ENCODE measurements at places on chromosomes 1 and 21. TPM values are rescaled to one million over a fixed set of nuclear protein-coding genes. Genes with fewer than 3 reads are reported as not detected.

DNA sequence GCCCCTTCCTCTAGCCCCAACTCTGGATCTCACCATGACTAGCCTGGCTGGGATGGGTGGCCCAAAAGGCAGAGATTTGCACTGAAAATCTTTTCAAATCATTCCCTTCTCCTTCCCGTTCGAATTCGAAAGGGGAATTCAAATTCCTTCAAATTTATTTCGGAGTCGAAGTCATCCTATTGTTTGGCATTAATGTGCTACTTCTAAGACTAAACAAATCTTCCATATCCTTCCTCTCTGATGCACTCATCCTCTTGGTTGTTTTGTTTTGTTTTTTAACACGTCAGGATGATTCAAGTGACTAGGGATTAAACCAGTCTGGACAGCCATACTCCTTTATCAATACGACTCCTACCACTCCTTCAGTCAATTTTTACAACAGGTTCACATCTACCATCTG is 95.5 kb upstream of the SGIP1 start:
- no peaks in the 10 kb centered on the region for H3K27me3 ChIP-seq
- DNase-seq = no peak
- H3K4me1 ChIP-seq = no peaks in the 10 kb centered on the region
- H3K36me3 ChIP-seq = no peaks in the 10 kb centered on the region
- H3K4me3 ChIP-seq = no peak overlapping the region
- H3K27ac ChIP-seq = no peak overlapping the region

- peak overlapping the region; percentile 98 for H3K27ac ChIP-seq
- peaks cover 43% of the 10 kb centered on the region for H3K4me1 ChIP-seq
- no peak for DNase-seq
- peak overlapping the region; percentile 96 for H3K4me3 ChIP-seq
- H3K27me3 ChIP-seq = no peaks in the 10 kb centered on the region
Measured at GRCh38 chr1:157137046-157137407, 1.2 kb downstream of the ETV3 start.

RYR2 gene
- total RNA-seq = 0.07 TPM

- no peak overlapping the region for H3K4me3 ChIP-seq
- no peak for DNase-seq
- H3K27ac ChIP-seq = no peak overlapping the region
Measured at GRCh38 chr1:48194801-48195200, 27.7 kb upstream of the SLC5A9 start.

UBE2U gene
- not detected for total RNA-seq

GRCh38 chr1:21904454-21904703 is 32.7 kb downstream of the HSPG2 start:
- no peak for DNase-seq
- H3K27ac ChIP-seq = no peak overlapping the region
- peaks cover 56% of the 10 kb centered on the region for H3K4me1 ChIP-seq
- H3K36me3 ChIP-seq = no peaks in the 10 kb centered on the region

DNA sequence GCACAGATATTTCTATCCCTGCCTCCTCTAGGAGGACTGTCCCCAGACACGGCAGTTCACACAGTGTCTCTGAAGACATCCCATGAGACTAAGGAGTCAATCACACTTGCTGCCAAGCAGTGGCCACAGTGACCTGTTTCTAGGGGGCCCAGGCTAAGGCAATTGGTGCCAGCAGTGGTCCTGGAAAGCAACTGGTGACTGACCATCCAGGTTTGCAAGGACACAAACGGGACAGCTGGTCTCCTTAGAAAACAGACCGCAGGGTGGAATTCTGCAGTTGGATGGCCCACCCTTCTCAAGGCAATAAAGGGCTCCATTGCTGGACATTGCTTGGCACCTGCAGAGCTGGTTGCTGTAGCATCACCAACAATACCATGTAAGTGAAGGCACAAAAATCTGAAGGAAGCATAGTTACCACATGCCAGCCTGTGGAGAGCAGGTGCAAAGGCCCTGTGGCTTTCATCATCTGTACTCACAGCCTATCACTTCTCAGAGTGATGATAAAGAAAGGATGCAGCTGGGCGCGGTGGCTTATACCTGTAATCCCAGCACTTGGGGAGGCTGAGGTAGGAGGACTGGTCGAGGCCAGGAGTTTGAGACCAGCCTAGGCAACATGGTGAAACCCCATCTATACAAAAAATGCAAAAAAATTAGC is 81.5 kb downstream of the STUM start:
- peaks cover 31% of the 10 kb centered on the region for H3K4me1 ChIP-seq
- no peaks in the 10 kb centered on the region for H3K36me3 ChIP-seq
- no peak overlapping the region for H3K4me3 ChIP-seq
- no peaks in the 10 kb centered on the region for H3K27me3 ChIP-seq
- no peak for DNase-seq

DNA sequence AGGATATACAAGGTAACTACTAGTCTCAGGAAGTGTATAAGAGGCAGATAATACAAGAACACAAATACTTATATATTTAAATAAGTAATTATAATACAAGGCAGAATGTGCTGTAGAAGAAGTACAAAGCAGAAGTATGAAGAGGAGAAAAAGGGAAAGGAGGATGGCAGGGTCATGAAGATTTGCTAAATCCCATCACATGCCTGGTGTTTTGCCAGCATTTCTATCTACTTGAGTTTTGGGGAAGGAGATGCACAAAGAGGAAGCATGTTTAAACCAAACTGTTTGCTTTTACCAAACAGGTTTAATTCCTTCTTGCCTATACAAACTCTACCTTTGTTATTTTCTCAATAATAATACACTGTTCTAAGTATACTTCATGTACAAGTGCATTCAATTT is 60.9 kb upstream of the PODN start:
- H3K36me3 ChIP-seq = peaks cover 12% of the 10 kb centered on the region
- H3K27me3 ChIP-seq = no peaks in the 10 kb centered on the region
- H3K4me1 ChIP-seq = no peaks in the 10 kb centered on the region
- H3K27ac ChIP-seq = no peak overlapping the region
- DNase-seq = no peak

GJA4 gene
- 22.3 TPM for total RNA-seq

GNAT2 gene
- total RNA-seq = not detected

DNA sequence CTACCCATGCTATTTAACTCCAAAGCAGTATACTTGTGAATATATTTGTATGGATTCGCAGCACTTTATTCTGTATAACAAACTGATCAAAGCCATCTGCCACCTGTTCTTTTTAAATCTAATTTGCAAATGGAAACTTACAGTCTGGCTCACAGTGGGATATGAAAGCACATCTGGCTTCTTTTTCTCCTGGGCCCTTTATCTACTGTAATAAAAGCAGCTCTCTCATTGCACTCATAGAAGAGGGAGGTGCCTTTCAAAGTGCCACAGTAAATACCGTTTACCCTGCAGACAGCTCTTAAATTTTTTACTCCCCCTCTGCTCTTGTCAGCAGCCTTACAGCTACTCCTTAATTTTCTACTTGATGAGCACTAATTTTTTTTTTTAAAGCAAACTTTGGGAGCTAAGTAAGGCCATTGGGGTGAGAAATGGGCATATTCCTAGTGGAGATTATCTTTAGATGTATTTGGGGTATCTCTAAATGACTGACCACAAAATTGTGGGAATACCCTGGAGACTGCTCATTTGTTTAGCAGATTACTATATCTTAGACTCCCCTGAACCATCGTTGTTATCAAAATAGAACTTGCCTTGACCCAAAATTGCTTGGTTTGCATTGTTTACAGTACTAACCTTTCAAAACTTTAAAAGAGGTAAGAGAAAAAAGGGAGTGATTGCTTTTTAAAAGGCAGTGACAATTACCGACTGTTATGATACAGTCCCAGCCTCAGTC is 110.1 kb downstream of the VPS13D start:
- peaks cover 19% of the 10 kb centered on the region for H3K36me3 ChIP-seq
- H3K27me3 ChIP-seq = no peaks in the 10 kb centered on the region
- no peak overlapping the region for H3K4me3 ChIP-seq

KMO gene
- not detected for total RNA-seq

- H3K27me3 ChIP-seq = no peaks in the 10 kb centered on the region
- H3K4me1 ChIP-seq = peaks cover 8% of the 10 kb centered on the region
- H3K36me3 ChIP-seq = no peaks in the 10 kb centered on the region
- DNase-seq = no peak
Measured at GRCh38 chr21:45801989-45802388, 158.5 kb downstream of the PCBP3 start.

DNA sequence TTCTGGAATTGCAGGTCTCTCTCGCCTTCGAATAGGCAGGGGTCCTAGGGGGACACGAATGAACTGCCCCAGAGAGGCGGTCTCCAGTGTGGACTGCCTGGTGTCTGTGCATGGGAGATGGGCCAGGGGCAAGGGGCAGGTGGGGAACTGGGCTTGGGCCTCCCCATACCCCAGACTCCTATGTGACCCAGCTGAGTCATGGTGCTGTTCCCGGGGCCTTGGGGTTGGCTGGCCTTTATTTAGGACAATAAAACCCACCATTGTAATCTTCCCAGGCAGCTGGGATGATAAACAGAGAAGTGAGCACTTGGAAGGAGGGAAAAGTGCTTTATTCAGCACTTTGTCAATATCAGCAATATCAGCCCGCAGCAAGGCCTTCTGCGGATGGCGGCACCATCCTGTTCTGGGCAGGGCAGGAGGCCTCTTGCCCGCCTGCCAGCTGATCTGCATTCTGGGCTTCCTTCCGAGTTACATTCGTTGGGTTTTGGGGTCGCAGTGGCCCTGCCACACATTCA is 209.0 kb upstream of the TMEM51 start:
- no peak overlapping the region for H3K27ac ChIP-seq
- no peak for DNase-seq
- H3K4me1 ChIP-seq = peaks cover 43% of the 10 kb centered on the region
- H3K4me3 ChIP-seq = no peak overlapping the region
- peaks cover 2% of the 10 kb centered on the region for H3K27me3 ChIP-seq

RAB25 gene
- not detected for total RNA-seq

DNA sequence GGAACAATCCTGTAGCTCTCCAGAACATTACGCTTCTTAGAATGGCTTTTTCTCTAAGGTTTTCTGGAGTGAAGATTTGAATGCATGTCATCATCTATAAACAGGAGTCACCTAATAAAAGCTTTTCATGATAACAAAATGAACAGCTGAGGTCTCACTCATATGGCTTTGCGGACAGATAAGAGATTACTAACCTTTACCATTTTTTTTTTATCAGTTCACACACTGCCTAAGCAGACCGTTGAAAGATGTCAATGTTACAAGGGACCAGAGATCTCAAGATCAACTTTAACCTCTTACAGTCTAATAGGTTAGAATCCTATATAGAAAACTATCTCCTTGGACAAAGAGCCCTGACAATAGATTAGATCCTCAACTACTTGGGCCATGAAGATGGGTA is 41.4 kb downstream of the SCMH1 start:
- DNase-seq = no peak
- no peak overlapping the region for H3K27ac ChIP-seq
- H3K4me1 ChIP-seq = no peaks in the 10 kb centered on the region
- H3K4me3 ChIP-seq = no peak overlapping the region
- peaks cover 29% of the 10 kb centered on the region for H3K36me3 ChIP-seq
- no peaks in the 10 kb centered on the region for H3K27me3 ChIP-seq

DNA sequence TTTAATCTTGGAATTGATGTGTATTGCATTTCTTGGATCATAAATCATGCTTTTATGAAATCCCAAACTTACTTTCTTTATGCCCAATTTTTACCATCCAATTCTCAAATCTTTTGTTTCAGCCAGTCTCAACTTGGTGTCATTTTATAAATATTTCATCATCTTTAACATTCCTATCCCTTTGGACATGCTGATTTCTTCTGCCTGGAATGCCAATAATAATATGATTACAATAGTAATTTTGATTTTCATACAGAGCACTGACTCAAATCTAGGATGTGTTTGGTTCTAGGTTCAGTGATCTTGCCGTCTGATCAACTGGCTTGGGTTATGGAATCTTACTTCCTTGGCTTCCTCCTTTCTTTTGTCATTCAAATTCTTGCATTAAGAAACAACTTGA is 12.8 kb downstream of the RRP15 start:
- DNase-seq = no peak
- H3K4me3 ChIP-seq = no peak overlapping the region
- H3K27me3 ChIP-seq = no peaks in the 10 kb centered on the region
- peaks cover 3% of the 10 kb centered on the region for H3K4me1 ChIP-seq

MCOLN2 gene
- 1.0 TPM for total RNA-seq

DNA sequence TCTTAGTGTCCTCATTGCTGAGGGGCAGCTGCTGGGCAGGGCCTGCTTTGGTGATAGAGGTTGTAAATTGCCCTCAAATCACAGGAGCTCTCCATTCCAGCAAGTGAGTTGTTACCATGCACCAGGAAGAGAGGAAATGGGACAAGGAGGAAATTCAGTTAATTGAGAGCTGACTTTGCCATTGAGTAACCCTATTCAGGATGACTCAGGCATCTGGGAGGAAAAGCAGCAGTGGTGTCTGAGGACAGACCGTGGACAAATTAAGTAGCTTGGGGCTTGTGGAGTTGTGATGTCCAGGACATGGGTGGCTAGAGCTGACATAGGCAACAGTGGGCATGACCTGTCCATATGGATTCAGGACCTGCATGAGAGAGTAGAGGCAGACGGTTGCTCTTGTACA is 5.9 kb downstream of the ARHGEF10L start:
- peaks cover 59% of the 10 kb centered on the region for H3K4me1 ChIP-seq
- no peak for DNase-seq
- peak overlapping the region; percentile 97 for H3K27ac ChIP-seq

HES3 gene
- 25.2 TPM for total RNA-seq

DNA sequence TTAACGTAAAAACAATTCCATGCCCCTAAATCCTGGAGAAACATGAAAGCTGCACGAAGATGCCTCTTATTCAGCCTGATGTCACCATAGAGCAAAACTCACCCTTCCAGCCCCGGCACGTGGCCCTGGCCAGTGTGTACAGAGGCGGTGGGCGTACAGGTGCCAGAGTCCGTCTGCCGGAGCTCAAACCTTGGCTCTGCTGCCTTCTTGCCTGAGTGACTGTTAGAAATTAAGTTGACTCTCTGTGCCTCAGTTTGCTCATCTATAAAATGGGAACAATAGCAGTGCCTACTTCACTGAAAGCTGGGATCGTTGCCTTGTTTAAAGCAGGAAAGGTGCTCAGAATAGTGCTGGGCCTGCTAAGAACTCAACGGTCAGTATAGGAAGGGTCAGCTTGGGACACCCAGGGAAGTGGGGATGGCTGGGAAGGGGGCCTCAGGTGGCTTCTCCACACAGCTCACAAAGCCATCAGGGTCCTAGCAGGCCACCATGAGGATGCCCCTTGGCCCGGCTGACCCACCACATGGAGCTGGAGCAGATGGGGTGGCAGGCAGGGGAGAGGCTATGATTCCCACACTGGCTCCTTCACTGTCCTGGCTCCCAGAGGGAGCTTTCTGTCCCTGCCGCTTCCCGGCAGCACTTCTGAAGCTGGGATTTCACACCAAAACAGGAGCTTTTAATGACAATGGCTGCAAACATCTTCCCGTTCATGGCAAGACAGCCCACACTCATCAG is 237.2 kb downstream of the NPHP4 start:
- H3K4me1 ChIP-seq = peaks cover 18% of the 10 kb centered on the region
- no peaks in the 10 kb centered on the region for H3K27me3 ChIP-seq
- no peak for DNase-seq
- no peak overlapping the region for H3K27ac ChIP-seq

- no peak for DNase-seq
- no peak overlapping the region for H3K4me3 ChIP-seq
- no peak overlapping the region for H3K27ac ChIP-seq
- H3K36me3 ChIP-seq = no peaks in the 10 kb centered on the region
Measured at GRCh38 chr1:30692201-30692947, 31.0 kb downstream of the MATN1 start.

GRCh38 chr1:25135909-25136308 is 96.4 kb downstream of the SYF2 start:
- no peak for DNase-seq
- H3K4me3 ChIP-seq = no peak overlapping the region
- no peaks in the 10 kb centered on the region for H3K27me3 ChIP-seq
- no peaks in the 10 kb centered on the region for H3K36me3 ChIP-seq
- peaks cover 4% of the 10 kb centered on the region for H3K4me1 ChIP-seq

KRTAP19-1 gene
- total RNA-seq = not detected

CYP4A11 gene
- not detected for total RNA-seq

TP73 gene
- total RNA-seq = 1.5 TPM
